ENCODE measurements at places on chromosomes 16 and 17. TPM values are rescaled to one million over a fixed set of nuclear protein-coding genes. Genes with fewer than 3 reads are reported as not detected.

GAST gene
- not detected for total RNA-seq

OR2C1 gene
- total RNA-seq: 0.33 TPM

BCL6B gene
- total RNA-seq: 23.2 TPM

NRN1L gene
- total RNA-seq: not detected

AANAT gene
- not detected for total RNA-seq

C17orf78 gene
- total RNA-seq: not detected

- no peaks in the 10 kb centered on the region for H3K4me1 ChIP-seq
- no peak for DNase-seq
- no peak overlapping the region for H3K4me3 ChIP-seq
- no peaks in the 10 kb centered on the region for H3K36me3 ChIP-seq
- H3K27ac ChIP-seq: no peak overlapping the region
Measured at GRCh38 chr17:44297975-44298374, 10.4 kb upstream of the RUNDC3A start.

GRCh38 chr16:84465154-84465553 lies 39.3 kb downstream of the MEAK7 start:
- H3K27ac ChIP-seq: no peak overlapping the region
- no peaks in the 10 kb centered on the region for H3K27me3 ChIP-seq
- peak; percentile 10 for DNase-seq
- peaks cover 6% of the 10 kb centered on the region for H3K4me1 ChIP-seq
- H3K4me3 ChIP-seq: no peak overlapping the region

- peaks cover 48% of the 10 kb centered on the region for H3K4me1 ChIP-seq
- H3K27me3 ChIP-seq: no peaks in the 10 kb centered on the region
- peaks cover 3% of the 10 kb centered on the region for H3K36me3 ChIP-seq
- H3K27ac ChIP-seq: peak overlapping the region; percentile 3
- peak; percentile 17 for DNase-seq
Measured at GRCh38 chr16:50678531-50678930, 2.6 kb downstream of the SNX20 start.

GRCh38 chr17:28008513-28008912 lies 34.0 kb upstream of the NLK start:
- no peaks in the 10 kb centered on the region for H3K27me3 ChIP-seq
- no peak for DNase-seq
- no peak overlapping the region for H3K4me3 ChIP-seq

DNA sequence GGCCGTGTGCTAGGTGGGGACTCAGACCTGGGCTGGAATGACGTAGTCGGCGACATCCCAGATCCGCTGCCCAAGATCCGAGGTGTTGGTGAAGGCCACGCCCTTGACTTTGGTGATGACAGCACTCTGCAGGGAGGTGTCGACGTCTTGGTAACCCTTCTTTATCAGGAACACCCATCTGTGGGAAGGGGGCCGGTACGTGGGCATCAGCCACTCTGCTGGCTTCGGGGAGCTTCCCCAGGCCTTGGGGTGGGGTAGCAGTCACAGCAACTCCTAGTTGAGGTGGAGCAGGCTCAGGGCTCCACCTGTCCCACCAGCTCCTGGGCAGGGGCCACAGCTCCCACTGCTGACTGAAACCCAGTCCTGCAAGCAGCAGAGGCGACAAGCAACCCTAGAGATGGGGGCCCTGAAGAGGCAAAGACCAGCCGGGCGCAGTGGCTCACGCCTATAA lies 4.3 kb downstream of the P2RX5 start:
- no peak overlapping the region for H3K27ac ChIP-seq
- H3K4me3 ChIP-seq: peak overlapping the region; percentile 85
- DNase-seq: no peak
- no peaks in the 10 kb centered on the region for H3K27me3 ChIP-seq

GRCh38 chr16:84055366-84055765 lies 12.8 kb upstream of the SLC38A8 start:
- H3K4me1 ChIP-seq: no peaks in the 10 kb centered on the region
- H3K36me3 ChIP-seq: peaks cover 85% of the 10 kb centered on the region
- H3K27me3 ChIP-seq: no peaks in the 10 kb centered on the region

DNA sequence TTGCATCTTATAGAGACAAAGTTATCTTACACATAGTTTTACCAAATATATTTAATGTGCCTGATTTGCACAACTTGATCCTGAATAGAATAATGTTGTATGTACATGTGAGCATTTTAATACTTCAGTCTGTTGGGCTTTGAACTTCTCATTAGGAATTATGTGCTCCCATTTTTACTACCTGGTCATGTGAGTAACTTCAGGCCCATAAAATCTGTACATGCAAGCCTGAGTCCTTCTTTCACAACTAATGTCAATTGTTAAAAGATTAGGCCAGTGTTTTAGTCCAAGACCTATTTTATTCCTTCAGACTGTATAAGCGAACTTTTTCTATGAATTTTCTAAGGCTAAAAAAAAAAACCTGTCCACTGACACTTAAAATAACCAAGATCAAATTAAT lies 715.4 kb downstream of the CDH8 start:
- no peaks in the 10 kb centered on the region for H3K27me3 ChIP-seq
- no peak overlapping the region for H3K4me3 ChIP-seq
- H3K27ac ChIP-seq: no peak overlapping the region

- no peak overlapping the region for H3K27ac ChIP-seq
- H3K27me3 ChIP-seq: peaks cover 13% of the 10 kb centered on the region
- H3K36me3 ChIP-seq: no peaks in the 10 kb centered on the region
- H3K4me1 ChIP-seq: no peaks in the 10 kb centered on the region
- no peak overlapping the region for H3K4me3 ChIP-seq
- no peak for DNase-seq
Measured at GRCh38 chr17:48335858-48336500, 94.0 kb downstream of the SKAP1 start.

DNA sequence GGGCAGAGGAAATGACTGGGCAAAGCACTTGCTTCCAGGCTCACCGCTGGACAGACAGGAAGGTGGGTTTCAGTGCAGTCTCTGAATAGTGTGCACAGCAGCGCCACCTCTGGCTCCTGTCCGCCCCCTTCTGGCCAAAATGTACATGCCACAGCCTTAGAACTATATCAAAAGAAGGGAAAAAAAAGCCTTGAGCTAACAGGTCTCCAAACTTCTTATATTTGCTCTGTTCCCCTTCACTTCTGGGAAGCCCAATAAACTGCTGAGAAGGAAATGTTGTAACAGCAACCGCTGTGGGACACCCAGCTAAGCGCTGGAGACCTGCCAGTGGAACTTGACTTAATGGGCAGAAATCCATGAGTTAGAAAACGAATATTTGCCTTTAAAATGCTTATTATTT lies 17.5 kb downstream of the COG7 start:
- H3K27ac ChIP-seq: no peak overlapping the region
- H3K27me3 ChIP-seq: no peaks in the 10 kb centered on the region
- H3K36me3 ChIP-seq: peaks cover 80% of the 10 kb centered on the region
- H3K4me1 ChIP-seq: no peaks in the 10 kb centered on the region

DNA sequence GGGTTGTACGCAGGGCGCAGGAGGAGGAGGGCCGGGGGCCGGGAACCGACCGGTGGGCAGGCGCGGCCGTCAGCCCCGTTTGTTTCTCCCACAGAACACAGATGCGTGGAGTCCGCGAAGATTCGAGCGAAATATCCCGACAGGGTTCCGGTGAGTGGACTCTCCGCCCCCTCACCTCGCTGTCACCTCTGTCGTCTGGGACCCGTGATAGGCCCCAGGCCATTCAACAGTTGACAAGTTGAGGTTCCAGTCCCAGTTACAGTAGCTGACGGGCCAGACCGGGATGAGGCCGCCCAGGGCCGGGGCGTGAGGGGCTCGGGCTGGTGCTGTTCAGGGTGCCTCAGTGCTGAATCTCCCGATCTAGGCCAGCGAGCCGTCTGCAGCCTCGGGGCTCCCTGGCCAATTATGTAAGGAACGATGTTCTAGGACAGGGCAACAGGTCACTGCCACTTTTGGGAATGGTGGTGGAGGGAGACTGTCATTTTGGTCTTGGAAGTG lies 628 bp downstream of the GABARAPL2 start:
- peak overlapping the region; percentile 78 for H3K4me3 ChIP-seq
- peaks cover 64% of the 10 kb centered on the region for H3K4me1 ChIP-seq
- DNase-seq: no peak
- H3K36me3 ChIP-seq: peaks cover 35% of the 10 kb centered on the region
- H3K27ac ChIP-seq: peak overlapping the region; percentile 86

GRCh38 chr16:87489434-87490045 lies 3.3 kb downstream of the ZCCHC14 start:
- H3K4me1 ChIP-seq: peaks cover 54% of the 10 kb centered on the region
- H3K27ac ChIP-seq: no peak overlapping the region
- peaks cover 4% of the 10 kb centered on the region for H3K36me3 ChIP-seq
